ENCODE measurements at places on chromosomes 6 and 20.
A peak's percentile ranks its signal among the peaks of the same experiment; 100 is the strongest.

- DNase-seq, result no peak
Measured at GRCh38 chr6:142323377-142323776, 21.6 kb downstream of the ADGRG6 start.

DNA sequence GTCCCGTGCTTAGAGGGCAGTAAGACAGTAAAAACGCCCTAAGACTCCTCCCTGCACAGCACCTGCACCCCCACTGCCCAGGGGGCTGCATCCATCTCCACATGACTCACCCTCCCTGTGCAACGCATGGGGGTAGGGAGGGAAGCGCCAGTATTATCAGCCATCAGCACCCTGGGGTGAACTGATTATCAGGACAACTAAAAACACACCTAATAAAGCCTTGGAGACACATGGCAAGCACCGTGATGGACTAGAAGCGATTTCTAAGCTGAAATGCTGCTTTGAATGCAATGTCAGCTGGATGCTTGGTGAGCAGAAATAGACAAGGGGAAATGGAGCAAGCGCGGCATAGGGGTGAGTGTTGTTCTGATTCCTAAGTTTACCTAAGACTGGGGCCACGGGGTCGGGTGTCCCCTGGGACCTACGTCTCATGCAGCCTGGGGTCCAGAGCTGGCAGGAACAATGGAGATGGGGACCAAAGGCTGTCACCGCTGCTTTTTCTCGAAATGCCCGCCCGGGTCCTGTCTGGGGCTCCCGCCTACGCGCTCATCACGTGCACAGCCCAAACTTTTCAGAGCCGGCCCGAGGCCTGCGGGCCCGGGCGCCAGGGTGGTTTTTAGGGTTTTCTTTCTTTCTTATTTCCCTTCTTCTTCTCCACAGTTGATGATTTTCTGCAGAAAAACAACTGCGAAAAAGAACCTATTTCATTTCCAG is 702 bp upstream of the TNFAIP3 start:
- DNase-seq, result peak; percentile 55

GRCh38 chr6:106293116-106293515 is 32.4 kb downstream of the ATG5 start:
- DNase-seq, result no peak

DNA sequence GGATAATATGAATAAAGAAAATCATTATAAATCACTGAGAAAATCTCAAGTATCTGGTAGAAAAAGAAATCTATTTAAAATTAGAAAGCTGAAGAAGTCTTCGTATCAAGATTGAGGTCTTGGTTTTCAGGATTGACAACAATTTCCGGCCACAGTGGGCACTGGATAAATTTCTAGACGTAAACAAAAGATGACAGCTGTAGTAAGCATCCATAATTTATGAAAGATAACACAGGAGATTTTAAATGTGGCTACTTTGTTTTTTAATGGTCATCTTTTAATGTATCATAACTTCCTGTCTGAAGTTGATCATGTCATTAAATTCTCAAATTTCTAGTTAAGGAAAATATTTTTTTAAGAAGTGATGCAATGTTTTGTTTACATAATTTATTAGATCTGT is 444.2 kb downstream of the HTR1B start:
- no peak for DNase-seq

DNA sequence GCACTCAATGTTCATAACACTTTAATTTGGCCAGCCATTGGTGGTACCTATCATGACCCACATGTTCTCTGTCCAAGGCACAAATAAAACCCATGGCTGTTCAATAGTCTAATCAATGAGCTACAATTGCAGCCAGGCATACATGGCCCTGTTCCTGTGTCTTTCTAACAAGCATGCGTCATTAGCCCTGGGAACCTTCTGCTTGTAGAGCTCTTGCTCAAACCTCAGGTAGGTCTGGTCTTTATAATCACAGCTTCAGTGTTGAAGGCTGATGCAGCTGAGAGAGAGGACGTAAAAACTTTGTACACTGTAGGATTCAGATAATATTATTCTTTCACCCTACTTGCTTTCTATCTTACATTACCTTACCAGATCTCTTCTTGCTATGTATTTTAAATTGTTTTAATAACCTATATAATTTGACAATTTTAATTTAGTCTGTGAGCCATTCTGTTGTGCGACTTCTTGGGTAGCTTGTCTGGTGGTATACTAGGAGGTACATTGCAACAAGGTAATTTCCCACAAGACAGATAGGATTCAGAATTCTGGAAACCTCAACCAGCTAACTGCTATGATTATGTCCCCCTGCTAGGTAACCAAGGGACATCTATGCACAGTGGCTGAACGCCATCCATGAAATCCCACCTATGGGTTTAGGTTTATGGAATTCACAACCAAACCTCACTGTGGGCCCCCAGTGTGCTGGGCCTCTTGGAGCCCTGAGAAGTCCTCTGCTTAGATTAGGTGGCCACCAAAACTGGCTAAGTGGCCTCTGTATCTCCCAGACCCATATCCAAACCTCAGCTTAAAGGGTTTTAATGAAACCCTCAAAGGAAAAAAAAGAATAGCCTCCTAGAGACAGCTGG is 55.4 kb upstream of the RIPOR2 start:
- DNase-seq, result no peak

DNA sequence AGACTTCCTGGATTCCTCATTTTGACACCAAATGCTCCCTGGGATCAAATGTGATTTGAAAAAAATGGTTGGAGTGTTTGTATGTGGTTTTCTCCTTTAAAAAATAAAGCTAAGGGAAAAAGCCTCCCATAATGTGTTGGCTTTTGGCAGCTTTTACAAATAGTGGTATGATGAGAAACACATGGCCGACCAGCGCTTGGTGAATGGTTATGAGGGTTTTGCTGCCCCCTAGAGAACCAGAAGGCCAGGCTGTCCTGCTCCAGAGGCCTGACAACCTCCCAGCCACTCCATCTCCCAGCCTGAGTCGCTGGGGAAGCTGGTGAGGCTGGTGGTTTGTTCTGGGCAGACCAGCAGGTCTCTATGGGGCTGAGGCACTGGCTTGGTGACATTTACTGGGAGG is 69.3 kb downstream of the CLIC5 start:
- peak; percentile 65 for DNase-seq

DNA sequence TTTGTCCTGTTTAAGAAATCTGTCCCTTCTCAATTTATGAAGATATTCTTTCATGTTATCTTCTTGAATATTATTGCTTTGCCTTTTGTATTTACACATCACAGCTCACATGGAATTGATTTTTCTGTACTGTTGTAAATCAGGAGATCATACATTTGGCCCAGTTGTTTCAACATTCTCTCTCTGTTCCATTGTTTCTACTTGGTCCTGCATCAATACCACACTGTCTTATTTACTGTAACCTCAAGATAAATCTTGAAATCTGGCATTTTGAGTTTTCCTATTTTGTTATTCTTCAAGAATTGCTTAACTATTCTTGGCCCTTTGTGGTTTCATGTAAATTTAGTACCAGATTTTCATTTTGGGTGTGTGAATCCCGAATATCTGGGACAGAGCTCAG is 121.7 kb upstream of the CCN2 start:
- DNase-seq, result no peak

DNA sequence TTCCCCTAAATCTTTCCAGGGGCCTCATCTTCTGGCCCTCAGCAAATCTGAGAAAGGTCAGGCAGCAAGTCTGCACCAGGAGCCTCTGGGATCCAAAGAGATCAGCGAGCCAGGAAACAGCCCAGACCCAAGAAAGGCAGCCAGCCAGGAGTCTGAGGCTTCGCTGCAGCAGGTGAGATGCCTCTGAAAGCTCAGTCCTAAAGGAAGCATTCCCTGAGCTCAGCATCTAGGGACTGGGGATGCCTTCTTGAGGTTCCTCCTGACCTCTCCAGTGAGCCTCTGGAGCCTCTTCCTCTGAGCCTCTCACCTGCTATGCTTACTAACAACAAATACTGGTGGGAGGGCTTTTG is 118.8 kb upstream of the MAFB start:
- DNase-seq, result no peak

GRCh38 chr6:139699335-139699734 is 324.9 kb upstream of the CITED2 start:
- no peak for DNase-seq

GRCh38 chr6:118511930-118512715 is 36.0 kb upstream of the PLN start:
- DNase-seq, result peak; percentile 24

DNA sequence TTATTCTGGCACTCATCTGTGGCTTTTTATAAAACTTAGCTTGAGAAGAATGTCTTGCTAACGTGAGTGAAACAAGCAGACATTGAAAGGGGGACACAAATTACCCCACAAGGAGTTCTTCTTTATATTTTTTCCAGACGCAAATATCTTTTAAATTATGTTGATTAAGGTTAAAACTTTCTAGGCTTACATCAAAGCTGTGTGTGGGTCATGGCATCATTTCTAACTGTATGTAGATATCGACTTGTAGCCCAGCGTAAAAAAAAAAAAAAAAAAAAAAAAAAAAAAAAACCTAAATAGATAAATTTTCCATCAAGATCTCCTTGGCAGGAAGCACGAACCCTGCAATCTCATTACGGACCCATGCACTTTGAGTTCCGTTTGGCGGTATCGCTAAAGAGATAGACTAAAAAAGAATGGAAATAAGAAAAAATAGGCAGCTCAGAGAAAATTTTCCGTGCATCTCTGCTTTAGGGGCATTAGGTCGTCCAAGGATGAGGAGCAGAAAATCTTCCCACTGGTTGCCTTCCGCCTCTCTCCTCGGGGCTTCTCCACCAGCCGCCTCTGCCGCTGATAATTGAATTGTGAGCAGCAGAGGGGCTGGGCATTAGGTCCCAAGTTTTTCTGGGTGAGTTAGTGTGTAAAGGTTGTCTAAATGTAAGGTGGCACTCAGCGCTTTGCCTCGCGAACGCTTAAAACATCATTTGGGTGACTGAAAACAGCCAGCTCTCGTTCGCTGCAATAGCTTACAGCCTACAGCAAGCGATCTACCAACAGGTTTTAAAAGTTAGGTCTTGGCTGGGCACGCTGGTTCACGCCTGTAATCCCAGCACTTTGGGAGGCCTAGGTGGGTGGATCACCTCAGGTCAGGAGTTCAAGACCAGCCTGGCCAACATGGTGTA is 194.0 kb downstream of the TRIM27 start:
- peak; percentile 57 for DNase-seq

- DNase-seq, result no peak
Measured at GRCh38 chr6:163531122-163531521, 116.6 kb downstream of the QKI start.

DNA sequence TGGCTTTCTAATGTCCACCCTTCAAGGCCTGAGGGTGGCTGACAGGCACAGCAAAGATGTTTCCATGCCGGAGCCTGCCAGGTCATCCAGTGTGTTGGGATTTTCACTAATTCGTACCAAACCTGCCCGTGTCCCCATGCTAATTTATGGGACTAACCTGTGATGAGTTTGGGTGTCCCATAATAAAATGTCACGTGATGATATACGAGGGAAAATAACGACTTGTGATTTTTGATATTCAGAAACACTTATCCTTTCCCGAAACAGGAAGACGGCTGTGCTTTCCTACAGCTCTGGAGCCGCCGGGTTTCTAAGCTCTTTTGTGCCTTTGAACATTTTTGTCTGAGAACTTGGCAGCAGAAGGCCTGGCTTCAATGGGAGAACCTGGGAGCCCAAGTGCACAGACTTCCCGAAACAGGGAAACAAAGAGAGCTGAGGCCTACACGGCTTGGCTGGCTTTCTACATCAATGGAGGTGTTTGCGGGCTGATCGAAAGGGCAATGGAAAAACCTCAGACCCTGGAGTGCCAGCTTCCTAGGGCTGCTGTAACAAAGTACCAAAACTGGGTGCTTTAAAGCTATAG is 171.9 kb upstream of the JARID2 start:
- DNase-seq, result no peak

DNA sequence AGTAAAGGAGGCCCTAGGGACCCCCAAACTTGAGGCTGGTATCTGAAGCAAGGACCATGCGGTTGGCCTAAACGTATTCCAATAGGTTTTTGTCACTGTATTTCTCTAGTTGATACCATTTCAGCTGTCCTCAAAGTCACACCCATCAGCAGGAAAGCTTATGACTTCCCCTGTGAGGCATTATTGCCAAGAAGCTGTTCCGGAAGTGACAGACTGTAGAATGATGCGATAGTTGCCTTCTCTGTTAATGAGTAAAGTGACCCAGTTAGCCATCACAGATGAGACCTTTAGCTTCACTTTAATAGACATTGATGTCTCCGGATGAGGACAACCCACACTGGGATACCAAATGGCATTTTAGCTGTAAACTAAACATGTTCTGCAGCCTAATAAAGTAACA is 147.9 kb downstream of the RNGTT start:
- DNase-seq, result no peak

- no peak for DNase-seq
Measured at GRCh38 chr20:41746635-41747034, 128.5 kb upstream of the CHD6 start.

- no peak for DNase-seq
Measured at GRCh38 chr6:106882601-106883518, 91.7 kb downstream of the CD24 start.

GRCh38 chr6:42301986-42302385 is 84.3 kb upstream of the MRPS10 start:
- DNase-seq, result no peak

All from mesendoderm (in vitro differentiated cells).